Mucosa of gallbladder (tissue), 1 donor: ENCODE measurements at places on chromosomes 2 and 18. TPM values are rescaled to one million over a fixed set of nuclear protein-coding genes. Genes with fewer than 3 reads are reported as not detected.

Gene BCL2
- total RNA-seq, result 18.5 TPM

Gene ACKR3
- 12.0 TPM for total RNA-seq

Gene AGXT
- 1.6 TPM for total RNA-seq

Gene CAPN13
- 44.4 TPM for total RNA-seq

Gene MAP2
- total RNA-seq, result 43.9 TPM

Gene DSG1
- total RNA-seq, result 0.89 TPM

Gene CIB4
- not detected for total RNA-seq

Gene TEX44
- not detected for total RNA-seq

Gene INHA
- 0.37 TPM for total RNA-seq

Gene ST8SIA5
- total RNA-seq, result 0.29 TPM

Gene LHCGR
- 0.32 TPM for total RNA-seq

Gene STAT4
- 4.8 TPM for total RNA-seq

Gene IL36A
- total RNA-seq, result not detected

Gene GAL3ST2
- 26.4 TPM for total RNA-seq

Gene IL1RL1
- total RNA-seq, result 8.7 TPM

Gene ASAP2
- total RNA-seq, result 44.3 TPM

Gene MYCN
- 1.4 TPM for total RNA-seq

Gene CRYGD
- total RNA-seq, result not detected

Gene LONRF2
- 11.2 TPM for total RNA-seq

Gene PSMA8
- not detected for total RNA-seq

Gene DCDC2C
- 0.14 TPM for total RNA-seq

Gene DAPL1
- not detected for total RNA-seq

Gene LRP1B
- total RNA-seq, result 0.26 TPM

Gene PID1
- 17.1 TPM for total RNA-seq

Gene COL5A2
- 30.8 TPM for total RNA-seq

Gene DUSP19
- total RNA-seq, result 7.9 TPM
